Fibroblast of villous mesenchyme (primary cell): ENCODE measurements at places on chromosomes 7 and 10. TPM values are rescaled to one million over a fixed set of nuclear protein-coding genes. Genes with fewer than 3 reads are reported as not detected.

PRTFDC1 gene
- total RNA-seq = 13.4 and 14.8 TPM in 2 replicates

DNAH11 gene
- under 0.01 TPM in 2 replicates for total RNA-seq

GRCh38 chr7:129644634-129645230, 33.2 kb downstream of the NRF1 start:
- peak; percentile 68 for DNase-seq

ABCB1 gene
- total RNA-seq = 0.86 and 0.97 TPM in 2 replicates

DNA sequence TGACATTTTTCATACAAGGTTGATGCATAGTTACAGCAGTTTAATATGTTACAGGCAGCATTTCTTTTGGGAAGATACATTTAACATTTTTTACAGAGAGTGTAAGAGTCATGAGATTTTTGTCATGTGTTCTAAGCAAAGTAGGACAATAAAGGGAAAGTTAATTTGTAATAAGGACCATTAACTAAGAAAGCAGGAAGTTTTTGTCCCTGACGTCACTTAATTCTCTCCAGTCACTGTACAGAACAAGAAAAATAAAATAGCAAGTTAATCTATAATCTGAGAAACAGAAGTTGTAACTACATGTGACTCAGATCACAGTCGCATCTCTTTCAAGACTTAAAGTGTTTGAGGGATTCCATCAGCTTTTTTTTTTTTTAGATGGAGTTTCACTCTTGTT, 49.5 kb upstream of the CAPZA2 start:
- no peak for DNase-seq

GRCh38 chr10:76428551-76429367, 997.3 kb downstream of the LRMDA start:
- DNase-seq = peak; percentile 90

- DNase-seq = no peak
Measured at GRCh38 chr10:43069211-43069515, 7.7 kb upstream of the RET start.

CALCR gene
- total RNA-seq = under 0.01 TPM in 1 of 2 replicates, not detected in the other

DNA sequence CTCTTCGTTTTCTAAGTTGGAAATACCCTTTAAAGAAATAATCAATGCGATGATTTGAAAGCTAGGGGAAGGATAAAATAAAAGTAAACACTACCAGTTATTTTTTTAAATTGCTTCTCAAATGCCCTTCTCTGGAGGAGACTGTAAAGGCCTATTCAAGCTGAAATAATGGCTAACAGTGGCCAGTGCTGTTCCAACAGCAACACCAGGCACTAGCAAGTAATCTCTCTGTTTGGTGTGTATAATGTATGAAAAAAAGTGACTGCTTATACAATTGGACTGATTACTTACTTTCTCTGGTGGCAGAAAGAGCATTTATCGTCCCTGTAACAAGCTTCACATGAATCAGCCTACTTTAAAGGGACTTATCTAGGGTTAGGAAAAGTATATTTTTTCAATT, 102.7 kb downstream of the CSTF2T start:
- no peak for DNase-seq

GRCh38 chr7:119935418-119936025, 337.5 kb upstream of the KCND2 start:
- peak; percentile 72 for DNase-seq

DNA sequence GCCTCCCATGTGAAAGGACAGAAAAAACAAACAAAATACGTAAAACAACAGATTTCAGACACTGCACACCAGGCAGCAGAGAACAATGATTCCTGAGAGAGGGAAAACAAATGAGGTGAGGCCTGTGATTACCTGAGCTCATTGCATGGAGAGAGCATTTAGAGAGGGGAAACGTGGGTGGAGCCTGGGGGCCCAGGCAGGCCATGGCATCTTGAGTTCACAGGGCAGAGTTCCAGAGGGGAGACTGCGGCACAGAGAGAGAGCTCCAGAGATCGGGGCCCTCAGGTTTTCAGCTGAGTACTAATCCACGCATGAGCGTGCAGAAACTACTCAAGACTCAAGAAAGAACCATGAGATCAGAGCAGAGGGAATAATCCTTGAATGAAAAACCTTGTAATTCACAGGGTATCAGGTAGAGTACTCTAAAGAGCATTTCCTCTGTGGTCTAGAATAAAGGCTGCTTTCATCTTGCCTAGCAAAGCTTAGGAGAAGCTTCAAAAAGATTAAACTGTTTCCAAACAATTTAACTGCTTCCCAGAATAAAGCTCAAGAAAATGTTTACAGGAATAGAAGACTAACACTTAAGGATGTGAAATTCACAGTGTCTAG, 46.6 kb upstream of the ARHGAP12 start:
- DNase-seq = no peak

C10orf71 gene
- total RNA-seq = not detected in 2 replicates

- no peak for DNase-seq
Measured at GRCh38 chr10:125762692-125763648, 12.7 kb downstream of the MMP21 start.

- DNase-seq = peak; percentile 92
Measured at GRCh38 chr10:4704034-4704545, 121.9 kb upstream of the AKR1E2 start.

ELAPOR2 gene
- total RNA-seq = 1.7 and 8.4 TPM in 2 replicates

SERPINE1 gene
- 700 and 921 TPM in 2 replicates for total RNA-seq

SLC18A2 gene
- under 0.01 TPM in 1 of 2 replicates, not detected in the other for total RNA-seq

GRCh38 chr10:15744217-15744865, 24.6 kb upstream of the ITGA8 start:
- DNase-seq = peak; percentile 63

GIMAP5 gene
- total RNA-seq = not detected in 2 replicates

HOXA9 gene
- 17.1 and 20.3 TPM in 2 replicates for total RNA-seq

FAM237B gene
- not detected in 2 replicates for total RNA-seq

GRCh38 chr10:25176421-25176968, 1.7 kb downstream of the GPR158 start:
- no peak for DNase-seq

DNA sequence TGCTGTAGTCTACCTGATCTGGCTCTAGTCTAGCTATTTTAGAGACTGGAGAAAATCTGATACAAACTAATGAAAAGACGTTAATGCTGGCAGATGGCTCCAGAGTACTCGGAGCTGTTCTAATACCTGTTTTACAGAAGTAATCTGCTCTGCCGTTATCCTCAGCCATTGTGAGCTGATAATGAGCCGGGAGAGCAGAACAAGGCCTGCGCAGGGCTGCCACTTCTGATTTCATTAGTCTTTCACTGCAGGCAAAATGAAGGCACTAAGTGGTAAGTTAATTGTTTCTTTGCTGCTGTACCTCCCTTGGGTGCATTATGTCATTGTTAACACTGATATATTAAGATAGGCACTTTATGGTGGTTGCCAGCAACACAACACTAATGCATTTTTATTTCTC, 456.4 kb upstream of the PFKP start:
- no peak for DNase-seq

GRCh38 chr7:2243458-2243857, 1.4 kb downstream of the NUDT1 start:
- no peak for DNase-seq

DNA sequence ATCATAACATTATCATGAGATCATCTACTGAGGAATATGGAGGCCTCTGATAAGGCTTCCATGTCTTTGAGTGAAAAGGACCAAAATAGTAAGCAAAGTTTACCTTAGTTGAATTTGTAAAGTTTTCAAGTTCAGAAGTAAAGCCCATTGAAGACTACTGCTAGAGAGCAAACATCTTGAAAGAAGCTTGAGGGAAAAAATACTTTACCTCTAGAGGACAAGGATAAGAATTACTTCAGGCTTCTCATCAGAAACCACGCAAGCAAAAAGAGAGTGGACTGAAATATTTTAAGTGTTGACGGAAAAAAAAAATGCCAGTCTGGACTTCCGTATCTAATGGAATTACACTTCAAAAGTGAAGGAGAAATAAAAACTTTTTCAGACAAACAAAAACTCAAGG, 114.3 kb downstream of the MPP7 start:
- no peak for DNase-seq

EN2 gene
- total RNA-seq = under 0.01 TPM in 1 of 2 replicates, not detected in the other

MMP21 gene
- not detected in 2 replicates for total RNA-seq

CALD1 gene
- 1,676 and 3,507 TPM in 2 replicates for total RNA-seq

ZMIZ1 gene
- total RNA-seq = 23.3 and 30.9 TPM in 2 replicates

GRCh38 chr7:133572087-133572486, 319.2 kb downstream of the EXOC4 start:
- DNase-seq = no peak

HOXA5 gene
- total RNA-seq = 7.4 and 10.8 TPM in 2 replicates

GRCh38 chr10:43043342-43043772, 33.5 kb upstream of the RET start:
- DNase-seq = no peak

OSBPL3 gene
- 23.2 and 39.3 TPM in 2 replicates for total RNA-seq

GRCh38 chr10:3226960-3227744, 54.6 kb upstream of the PITRM1 start:
- DNase-seq = peak; percentile 73

DNA sequence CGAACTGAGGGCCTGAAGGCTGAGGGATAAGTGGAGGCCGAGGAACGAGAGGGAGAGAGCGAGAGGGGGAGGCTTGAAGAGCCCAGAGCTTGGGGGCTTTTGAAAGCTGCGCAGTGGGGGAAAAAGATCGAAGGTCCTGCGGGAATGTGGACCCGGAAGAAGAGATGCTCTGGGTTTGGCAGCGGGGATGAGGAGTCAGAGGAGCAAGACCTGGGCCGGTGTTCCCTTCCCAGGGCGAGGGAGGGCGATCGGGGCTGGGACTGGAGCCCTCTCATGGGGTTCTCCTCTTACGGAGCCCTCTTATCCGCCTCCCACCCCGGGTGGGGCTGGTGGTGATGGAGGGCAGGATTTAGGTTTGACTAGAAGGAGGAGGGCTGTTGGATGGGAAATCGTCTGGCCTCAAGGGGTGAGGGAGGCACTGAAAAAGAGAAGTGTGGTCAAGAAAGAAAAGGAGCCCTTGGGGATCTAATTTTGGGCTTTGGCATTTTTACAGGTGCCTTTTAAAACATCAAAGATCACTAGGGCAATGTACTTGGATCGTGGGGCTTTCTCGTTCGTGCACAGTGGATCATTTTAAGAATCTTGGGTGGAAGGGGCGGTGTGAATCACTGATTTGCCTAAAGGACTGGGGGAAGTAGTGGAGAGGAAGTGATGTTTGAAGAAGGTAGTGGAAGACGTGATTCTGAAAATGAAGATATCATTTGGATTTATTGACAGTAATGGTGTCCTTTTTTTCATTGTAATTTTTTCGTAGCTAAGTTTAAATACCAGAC, 637 bp downstream of the SAMD8 start:
- peak; percentile 59 for DNase-seq

GRID1 gene
- under 0.01 TPM in 1 of 2 replicates, not detected in the other for total RNA-seq

GRCh38 chr7:105794741-105795729, 81.4 kb downstream of the ATXN7L1 start:
- DNase-seq = peak; percentile 82

- DNase-seq = peak; percentile 28
Measured at GRCh38 chr10:125118011-125118611, 42.3 kb downstream of the CTBP2 start.

DNA sequence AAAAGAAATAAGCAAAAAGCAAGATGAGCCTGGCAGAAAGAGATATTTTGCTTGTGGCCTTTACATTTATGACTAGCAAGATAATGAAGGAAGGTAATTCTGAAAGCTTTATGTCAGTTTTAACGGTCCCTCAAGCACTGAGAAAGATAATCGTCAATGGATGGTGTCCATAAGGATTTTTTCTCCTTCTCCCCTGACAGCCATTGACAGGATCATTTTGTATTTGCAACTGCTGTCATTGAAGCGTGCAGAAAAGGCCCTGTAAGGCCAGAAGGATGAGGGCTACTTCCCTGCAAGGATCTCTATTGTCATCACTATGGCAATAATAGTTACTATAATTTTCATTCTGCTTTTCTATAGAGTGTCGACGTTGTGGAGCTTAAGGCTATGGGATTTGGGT, 994 bp upstream of the LRGUK start:
- DNase-seq = no peak

GRCh38 chr7:92856436-92856835, 20.1 kb upstream of the CDK6 start:
- no peak for DNase-seq

- DNase-seq = no peak
Measured at GRCh38 chr10:123175389-123176387, 21.5 kb downstream of the BUB3 start.

DNA sequence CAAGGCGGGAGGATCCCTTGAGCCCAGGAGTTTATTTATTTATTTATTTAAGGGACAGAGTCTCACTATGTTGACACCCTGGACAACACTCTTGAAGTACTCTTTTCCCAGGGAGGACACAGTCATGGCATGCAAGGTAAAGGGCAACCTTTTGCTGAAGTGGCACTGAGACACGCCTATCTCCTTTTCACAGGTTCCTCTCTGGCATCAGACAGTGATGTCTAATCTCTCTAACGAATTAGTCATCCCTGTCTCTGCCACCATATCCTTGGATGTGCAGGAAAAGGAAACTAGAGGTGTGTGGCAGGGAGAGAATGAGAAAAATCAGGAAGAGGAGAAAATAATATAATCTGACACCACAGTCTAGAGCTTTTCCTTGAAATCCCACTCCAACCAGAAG, 19.5 kb downstream of the CPVL start:
- no peak for DNase-seq

ADRB1 gene
- total RNA-seq = not detected in 2 replicates

GRCh38 chr10:62853710-62854109, 37.5 kb upstream of the EGR2 start:
- no peak for DNase-seq

- no peak for DNase-seq
Measured at GRCh38 chr10:98098247-98098646, 36.2 kb upstream of the R3HCC1L start.

- no peak for DNase-seq
Measured at GRCh38 chr10:11177381-11177780, 159.7 kb downstream of the CELF2 start.

DNA sequence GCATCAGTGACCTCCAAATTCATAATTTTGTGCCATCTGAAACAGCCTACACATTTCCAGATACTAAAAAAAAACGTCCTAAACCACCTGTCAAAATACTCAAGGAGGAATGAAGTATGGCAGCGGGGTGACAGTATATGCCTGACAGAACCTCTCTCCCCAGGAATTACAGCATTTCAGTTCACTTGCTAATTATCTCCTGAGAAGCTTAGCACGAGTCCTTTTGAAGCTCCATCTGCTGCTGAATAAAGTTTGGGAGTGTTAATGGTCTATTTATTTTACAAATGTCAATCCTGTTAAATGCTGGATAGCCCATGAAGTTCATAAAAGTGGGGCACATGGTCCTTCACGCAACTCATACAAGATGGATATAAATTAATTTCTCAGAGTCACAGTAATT, 29.4 kb upstream of the ANLN start:
- DNase-seq = no peak

GRCh38 chr10:13957856-13958255, 371.1 kb downstream of the PRPF18 start:
- DNase-seq = no peak

MYL10 gene
- not detected in 2 replicates for total RNA-seq

GRCh38 chr7:2818121-2818520, 26.0 kb downstream of the GNA12 start:
- DNase-seq = peak; percentile 80

GIMAP2 gene
- under 0.01 and 2.6 TPM in 2 replicates for total RNA-seq

GRCh38 chr7:945556-946255, 8.8 kb downstream of the ADAP1 start:
- no peak for DNase-seq

DNA sequence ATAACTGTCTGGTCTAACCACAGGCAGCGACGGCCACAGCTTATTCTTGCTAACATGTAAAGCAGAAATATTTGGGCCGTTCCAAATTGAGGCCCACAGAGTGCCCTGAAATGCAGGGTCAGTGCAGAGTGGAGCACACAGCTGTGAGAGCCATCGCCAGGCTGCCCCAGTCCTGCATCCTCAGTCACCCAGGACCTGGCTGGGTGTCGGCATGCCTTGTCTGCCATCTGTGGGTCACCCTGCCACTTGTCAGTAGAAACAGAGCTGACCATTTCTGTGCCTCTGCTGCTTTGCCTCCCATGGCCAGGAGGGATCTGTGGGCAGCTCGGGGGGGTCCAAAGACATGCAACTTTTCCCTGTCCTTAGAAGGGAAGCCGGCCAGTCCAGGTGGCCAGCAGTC, 57.3 kb upstream of the BTBD16 start:
- DNase-seq = no peak
